ENCODE measurements at places on chromosomes 13 and 19.

DNA sequence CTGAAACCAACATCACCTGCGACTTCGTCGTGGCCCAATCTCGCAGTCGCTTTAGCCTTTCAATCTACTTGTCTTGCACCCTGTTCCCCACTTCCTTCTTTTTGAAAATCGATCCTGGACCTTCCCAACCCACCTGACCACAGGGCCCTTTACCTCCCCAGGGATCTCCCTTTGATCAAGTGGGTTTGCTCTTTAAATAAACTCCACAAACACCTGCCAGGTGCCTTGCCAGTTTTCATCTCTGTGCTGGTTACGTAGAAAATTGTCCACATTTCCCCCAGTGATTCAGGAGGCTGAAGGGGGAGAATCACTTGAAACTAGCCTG lies 14.5 kb upstream of the RAB20 start:
- no peak for DNase-seq

- no peak for DNase-seq
These were observed 471.5 kb downstream of the GPC6 start for GRCh38 chr13:93698016-93698613.

GRCh38 chr13:75514080-75514995 lies 23.3 kb downstream of the COMMD6 start:
- peak; percentile 27 for DNase-seq

DNA sequence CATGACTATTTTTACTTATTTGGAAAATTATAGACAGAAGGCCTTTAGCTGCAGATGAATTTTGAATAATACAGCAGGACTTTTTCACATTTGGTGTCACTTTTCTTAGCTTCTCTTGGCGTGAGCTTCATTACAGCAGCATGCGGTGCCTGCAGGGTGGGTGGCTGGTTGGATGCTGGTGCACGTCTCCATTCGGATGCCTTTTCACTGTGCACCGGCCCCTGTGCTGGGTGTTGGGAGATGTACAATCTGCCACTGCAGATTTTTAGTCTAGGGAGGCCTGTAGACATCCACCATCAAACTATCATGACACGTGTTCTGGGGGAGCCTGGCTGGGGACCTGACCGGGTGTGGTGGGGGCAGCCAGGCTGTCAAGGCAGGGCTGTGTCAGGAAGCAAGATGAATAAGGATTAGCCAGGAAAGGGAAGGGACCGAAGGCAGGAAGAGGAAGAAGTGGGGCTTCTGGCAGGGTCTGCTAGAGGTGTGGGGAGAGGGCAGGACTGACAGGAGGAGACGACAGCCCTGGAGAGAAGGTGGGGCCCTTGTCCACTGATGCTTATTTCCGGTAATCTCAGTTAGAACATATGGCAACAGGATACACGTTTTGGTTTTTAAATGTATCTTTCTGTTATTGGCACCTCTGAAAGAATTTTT lies 88.8 kb downstream of the ARHGEF7 start:
- no peak for DNase-seq

- no peak for DNase-seq
These were observed 35.0 kb downstream of the AMER2 start for GRCh38 chr13:25136880-25137787.

DNA sequence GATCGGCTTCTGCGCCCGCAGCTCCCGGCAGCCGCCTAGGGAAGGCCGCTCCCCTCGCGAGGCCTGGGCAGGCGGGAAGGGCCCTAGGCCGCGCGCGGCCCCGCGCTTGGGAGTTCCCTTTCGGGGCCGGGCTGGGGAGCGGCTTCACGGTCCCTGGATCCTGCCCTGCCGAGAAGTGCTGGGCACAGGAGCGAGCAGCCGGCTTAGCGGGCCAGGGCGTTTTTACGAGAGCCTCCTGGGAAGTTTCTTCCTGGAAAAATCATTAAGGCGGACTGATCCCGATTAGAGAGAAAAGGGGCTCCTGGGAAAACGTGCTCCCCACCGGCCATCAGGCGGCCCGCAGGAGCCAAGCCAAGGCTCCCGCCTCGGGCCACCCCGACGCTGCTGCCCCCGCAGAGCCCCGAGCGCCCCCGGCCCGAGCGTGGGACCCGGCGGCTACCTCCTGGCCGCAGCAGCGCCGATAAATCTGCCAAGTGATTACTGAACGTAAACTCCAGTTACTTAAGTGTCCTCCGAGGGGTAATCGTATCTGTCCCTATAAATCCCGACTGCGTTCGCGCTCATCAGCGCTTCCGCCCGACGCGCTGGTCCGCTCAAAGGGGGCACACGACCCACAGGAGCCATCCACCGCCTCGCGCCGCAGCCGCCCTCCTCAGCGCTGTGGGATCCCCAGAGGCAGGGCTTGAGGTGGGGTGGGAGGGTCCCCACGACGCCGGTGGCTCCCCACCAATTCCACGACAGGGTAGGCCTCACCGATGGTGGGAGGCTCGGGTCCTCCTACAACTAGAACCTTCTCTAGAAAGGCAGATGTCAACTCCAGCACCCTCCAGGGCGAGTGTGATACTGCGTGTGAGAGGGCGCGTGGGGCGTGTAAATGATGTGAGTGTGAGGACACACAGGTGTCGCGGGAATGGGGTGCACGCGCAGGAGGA lies 2.8 kb downstream of the ZIC5 start:
- DNase-seq, result peak; percentile 38

DNA sequence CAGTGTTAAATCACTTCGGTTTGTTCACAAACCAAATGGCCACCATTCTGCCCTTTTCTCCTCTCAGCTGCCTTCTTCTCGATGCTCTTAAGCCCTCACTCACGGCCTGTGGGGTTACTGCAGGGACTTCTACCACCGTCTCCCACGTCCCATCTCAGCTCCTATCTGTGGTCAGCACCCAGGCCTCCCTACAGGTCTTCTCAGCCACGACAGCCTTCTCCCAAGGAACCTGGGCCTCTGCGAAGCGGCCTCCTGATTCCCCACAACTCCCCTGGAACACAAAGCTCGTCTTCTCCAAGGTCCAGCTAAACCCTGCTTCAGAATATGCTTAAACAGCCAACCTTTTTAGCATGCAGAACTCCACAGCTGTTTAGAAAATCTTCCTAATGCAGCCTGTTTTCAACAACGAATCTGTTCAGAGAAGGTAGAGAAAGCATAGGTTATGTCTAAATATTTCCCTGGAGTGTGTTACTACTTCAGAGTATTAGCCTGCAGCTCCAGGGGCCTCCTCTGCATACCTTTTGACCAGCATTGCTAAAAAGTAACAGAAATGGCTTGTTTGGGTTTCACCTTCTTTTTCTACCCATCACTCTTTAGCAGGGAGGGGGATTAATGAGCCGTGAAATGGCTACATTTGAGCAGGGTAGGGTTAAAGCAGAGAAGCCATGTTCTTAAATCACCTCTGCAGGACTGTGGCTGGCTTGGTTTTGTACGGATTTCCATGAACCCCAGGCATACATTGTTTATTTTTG lies 104.0 kb downstream of the COL4A2 start:
- no peak for DNase-seq

DNA sequence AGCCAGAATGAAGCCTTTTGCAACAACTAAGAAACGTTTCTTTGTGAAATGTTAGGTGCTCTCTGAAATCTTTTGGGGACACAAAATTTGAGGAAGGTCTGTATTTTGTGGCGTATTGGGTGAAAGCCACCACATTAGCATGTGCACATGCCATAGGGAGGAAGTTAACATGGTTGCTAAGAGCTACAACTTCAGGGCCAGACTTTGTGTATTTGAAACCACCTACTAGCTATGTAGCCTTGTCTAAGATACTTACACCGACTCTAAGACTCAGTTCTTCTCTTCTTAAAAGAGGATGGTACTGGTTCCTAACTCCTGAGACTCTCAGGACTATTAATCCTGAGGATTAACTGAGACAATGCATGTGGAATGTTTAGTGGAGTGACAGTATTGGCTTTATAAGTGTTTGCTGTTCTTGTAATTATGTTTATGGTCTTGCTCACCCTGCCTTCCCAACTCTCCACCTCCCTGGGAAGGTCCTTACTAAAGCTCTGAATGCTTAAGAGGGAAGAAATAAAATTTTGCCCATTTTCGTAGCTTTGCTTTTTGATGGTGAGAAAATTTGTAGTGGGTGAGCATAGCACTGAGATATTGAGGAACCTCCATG lies 15.5 kb downstream of the SERP2 start:
- no peak for DNase-seq

- DNase-seq, result peak; percentile 67
These were observed 565.1 kb downstream of the LIG4 start for GRCh38 chr13:107650081-107650701.

DNA sequence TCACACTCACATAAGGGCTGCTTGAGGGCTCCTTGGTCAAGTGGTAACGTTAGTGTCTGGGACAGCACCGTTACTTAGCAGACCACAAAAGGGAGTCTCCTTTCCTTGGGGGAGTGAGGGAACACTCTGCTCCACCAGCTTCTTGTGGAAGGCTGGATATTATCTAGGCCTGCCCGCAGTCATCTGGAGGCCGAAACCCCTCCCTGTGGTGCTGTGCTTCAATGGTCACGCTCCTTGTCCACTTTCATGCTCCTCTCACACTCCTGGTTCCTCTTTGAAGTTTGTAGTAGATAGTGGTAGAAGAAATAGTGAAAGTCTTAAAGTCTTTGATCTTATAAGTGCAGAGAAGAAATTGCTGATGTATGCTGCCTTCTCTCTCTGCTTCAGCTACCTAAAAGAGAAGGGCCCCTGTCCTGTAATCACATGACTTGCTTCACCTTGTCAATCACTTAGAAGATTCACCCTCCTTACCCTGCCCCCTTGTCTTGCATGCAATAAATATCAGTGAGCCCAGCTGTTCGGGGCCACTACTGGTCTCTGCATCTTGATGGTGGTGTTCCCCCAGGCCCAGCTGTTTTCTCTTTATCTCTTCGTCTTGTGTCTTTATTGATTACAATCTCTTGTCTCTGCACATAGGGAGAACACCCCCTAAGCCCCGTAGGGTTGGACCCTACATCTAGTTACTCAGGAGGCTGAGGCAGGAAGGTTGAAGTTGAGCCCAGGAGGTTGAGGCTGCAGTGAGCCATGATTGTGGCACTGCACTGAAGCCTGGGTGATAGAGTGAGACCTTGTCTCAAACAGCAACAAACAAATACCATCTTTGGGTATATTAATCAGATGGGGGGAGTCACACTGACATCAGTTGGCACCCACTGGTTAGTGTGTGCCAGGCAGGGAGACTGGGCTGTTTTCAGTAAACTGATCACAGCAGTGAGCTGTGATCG lies 11.6 kb upstream of the MZF1 start:
- DNase-seq, result no peak

DNA sequence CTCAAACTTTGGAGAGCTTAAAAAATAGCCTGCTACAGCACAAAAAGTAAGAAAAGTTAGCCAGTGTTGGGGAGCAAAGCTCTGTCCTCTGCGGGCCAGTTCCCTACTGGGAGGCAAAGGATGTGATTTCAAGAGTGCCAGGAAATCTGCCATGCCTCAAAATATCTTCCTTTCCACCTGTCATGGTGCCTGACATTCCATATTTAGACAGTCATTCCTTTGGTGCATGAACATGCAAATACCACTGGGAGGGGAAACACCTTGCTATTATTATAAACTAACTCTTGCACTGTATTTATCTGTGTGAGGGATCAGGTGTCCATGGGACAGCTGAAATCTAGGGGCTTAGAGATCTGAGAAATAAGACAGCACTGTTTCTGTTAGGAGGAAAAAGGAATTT lies 10.3 kb downstream of the FREM2 start:
- DNase-seq, result no peak

GRCh38 chr13:52034616-52035226 lies 10.2 kb downstream of the UTP14C start:
- DNase-seq, result no peak

GRCh38 chr19:10344780-10345179 lies 5.4 kb upstream of the ICAM3 start:
- DNase-seq, result no peak

DNA sequence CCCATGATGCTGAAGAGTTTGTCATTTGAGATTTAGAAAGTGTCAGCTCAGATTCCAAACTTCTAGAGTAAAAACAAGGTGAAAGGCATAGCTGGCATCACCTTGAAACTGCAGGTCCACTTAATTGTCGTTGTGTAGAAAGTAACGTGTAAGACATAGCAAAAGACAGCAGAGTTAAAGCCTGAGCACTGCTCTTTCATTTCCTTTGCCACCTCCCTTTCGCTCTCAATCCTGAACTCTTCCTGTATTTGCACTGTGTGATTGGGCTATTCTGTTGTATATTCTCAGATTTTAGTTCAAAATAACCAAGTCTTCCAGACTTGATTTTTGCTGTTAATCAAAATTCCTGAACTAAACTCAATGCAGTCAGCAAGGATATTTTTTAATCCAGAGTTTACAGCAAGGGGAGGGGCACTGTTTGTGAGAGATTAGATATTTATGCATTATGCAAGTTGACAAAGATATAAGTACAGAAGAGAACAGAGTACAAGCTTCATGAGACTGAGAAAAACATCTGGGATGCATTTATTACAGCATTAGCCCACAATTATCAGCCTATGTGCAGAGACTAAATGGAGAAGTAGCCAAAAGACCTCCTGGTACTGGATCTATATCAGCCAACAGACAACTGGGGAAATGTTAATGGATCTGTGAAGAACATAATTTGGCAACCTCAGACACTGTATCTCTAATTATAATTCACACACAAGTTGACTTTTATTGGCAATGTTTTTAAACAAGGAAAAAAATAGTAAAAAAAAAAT lies 328.6 kb downstream of the SUCLA2 start:
- DNase-seq, result no peak

DNA sequence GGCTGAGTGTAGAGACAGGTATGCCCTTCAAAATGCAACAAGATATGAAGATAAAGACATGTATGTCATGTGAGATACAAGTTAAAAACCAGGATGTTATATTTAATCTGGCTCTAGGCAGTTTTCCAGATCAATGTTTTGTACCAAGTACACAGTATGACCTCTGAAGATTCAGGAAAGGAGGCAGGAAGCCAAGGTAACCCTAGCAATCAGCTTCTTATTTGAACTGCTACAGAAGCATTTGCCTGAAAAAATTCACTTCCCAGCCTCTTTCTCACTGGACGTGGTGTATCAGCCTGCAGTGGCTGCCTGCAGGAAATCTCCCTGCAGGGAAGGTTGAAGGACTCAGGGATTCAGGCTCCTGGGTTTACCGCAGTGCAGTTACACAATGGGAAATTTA lies 24.1 kb downstream of the OLFM4 start:
- DNase-seq, result no peak

DNA sequence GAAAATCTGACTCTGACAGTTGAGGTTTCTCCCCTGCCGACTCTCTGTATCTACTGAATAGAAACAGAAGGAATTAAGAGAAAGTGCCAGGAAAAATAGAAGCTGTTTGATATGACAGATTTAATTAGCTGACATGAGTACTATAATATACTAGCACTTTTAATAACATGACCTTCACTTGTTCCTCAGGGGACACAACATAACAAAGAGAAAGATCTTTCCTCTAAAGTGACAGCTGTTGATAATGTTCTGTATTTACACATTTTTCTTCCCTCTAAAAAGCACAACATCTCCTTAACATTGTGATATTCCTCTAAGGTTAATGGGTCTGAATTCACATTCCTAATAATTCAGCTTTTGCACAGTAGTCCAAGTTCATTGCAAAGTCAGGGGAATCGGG lies 1136.0 kb downstream of the PCDH17 start:
- peak; percentile 1 for DNase-seq

- DNase-seq, result no peak
These were observed 55.7 kb upstream of the ABCC4 start for GRCh38 chr13:95356916-95357315.

- DNase-seq, result no peak
These were observed 304.9 kb downstream of the PCDH20 start for GRCh38 chr13:61110732-61111131.

GRCh38 chr19:44575116-44575700 lies 38.2 kb upstream of the IGSF23 start:
- no peak for DNase-seq

- DNase-seq, result no peak
These were observed 26.2 kb downstream of the MAST3 start for GRCh38 chr19:18123819-18124218.

GRCh38 chr13:78060966-78061365 lies 142.3 kb upstream of the EDNRB start:
- DNase-seq, result no peak
